ENCODE measurements at places on chromosomes 3 and 15. TPM values are rescaled to one million over a fixed set of nuclear protein-coding genes. Genes with fewer than 3 reads are reported as not detected.

GRCh38 chr3:157376603-157377300 is 59.9 kb upstream of the PTX3 start:
- DNase-seq, result no peak

- no peak for DNase-seq
Measured at GRCh38 chr15:83283138-83283812, 1.2 kb downstream of the BNC1 start.

DNA sequence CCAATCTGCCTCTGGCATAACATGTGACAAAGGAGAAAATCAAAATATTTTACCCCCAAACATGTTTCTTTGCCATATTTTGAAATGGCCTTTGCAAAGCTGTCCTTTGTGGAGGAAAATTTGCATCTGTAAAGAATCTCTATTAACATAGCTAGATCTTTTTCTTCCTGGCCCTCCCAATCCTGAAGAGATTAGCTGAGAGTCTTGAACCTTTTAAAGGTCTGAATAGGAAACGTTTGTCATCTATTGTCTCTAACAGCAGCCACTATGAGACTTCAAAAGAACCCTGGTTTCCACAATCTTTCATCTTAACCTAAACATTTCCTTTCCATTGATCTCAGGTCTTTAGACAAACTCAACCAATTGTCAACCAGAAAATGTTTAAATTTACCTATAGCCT is 520.9 kb upstream of the TGFBR2 start:
- DNase-seq, result no peak

DNA sequence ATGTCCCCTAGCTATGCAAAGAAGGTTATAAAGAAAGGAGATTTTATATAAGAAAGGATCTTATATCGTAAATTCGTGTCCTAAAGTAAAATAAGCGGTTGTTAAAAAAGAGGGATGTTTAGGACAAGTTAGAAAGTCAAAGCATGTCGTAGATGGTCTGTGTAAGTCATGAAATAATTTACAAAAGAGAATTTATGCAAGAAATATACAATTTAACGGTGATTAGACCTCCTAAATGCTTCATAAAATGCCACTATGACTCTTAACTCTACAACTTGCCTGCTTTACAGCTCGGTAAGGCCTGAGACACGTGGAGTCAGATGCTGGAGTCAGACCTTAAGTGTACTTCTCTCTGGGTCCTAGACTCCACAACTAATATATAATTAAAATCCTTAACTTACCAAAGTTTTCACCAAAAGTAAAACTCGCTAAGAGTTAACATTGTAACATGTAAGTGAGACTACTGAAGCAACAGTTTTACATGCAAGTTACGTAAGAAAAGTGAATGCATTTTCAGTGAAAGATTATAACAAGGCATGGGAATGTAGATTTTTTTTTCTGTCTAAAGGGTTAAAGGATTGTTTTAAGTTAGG is 13.3 kb upstream of the SRPRB start:
- no peak for DNase-seq

Gene MESP2
- 1.3 TPM for total RNA-seq

Gene GABRR3
- total RNA-seq, result not detected

Gene LMAN1L
- not detected for total RNA-seq

Gene IREB2
- 48.8 TPM for total RNA-seq

Measured in PC-9 (cell line).